Adipocyte (in vitro differentiated cells): ENCODE measurements at places on chromosomes 11 and 22.

DNA sequence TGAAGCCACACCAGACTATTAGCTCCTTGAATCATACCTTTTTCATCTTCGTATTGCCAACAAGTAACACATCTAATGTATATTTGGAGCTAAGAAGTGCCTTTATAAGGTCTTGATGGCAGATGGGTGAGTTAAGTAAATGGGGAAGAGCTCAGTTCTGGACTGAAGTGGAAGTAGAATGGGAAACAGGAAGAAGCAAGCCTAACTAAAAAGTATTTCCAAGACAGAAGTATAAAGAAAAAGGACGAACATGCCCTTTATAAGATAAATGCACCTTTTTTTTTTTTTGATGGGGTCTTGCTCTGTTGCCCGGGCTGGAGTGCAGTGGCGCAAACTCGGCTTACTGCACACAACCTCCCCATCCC lies 14.5 kb downstream of the CRTAM start:
- no peak for DNase-seq

DNA sequence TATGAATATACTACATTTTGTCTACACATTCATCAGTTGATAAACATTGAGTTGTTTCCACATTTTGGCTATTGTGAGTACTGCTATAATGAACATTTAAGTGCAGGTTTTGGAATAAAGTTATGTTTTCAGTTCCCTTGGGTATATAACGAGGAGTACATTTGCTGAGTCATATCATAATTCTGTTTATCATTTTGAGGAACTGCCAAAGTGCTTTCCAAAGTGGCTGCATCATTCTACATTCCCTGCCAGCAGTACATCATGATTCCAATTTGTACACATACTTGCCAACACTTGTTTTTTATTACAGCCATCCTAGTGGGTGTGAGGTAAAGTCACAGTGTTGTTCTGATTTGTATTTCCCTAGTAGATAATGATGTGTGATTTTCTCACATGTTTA lies 1458.6 kb upstream of the TENM4 start:
- no peak for DNase-seq

DNA sequence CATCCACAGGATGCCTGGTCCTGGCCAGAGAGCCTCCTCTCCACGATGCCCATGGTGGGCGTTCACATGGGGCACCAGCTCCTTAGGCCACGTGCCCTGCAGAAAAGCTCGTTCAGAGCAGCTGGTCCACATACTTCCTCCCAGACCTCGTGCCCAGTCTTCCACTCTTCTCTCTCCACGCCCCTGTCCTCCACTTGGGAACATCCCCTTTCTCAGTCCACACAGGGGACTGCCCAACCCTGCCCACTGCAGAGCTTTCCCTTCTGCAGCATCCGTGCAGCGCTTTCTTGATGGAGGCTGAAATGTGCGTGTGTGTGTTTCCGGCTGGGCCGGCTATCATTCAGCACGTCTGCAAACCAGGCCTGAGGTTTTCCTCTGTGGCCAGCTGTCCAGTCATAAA lies 11.3 kb downstream of the TPCN2 start:
- DNase-seq = no peak

DNA sequence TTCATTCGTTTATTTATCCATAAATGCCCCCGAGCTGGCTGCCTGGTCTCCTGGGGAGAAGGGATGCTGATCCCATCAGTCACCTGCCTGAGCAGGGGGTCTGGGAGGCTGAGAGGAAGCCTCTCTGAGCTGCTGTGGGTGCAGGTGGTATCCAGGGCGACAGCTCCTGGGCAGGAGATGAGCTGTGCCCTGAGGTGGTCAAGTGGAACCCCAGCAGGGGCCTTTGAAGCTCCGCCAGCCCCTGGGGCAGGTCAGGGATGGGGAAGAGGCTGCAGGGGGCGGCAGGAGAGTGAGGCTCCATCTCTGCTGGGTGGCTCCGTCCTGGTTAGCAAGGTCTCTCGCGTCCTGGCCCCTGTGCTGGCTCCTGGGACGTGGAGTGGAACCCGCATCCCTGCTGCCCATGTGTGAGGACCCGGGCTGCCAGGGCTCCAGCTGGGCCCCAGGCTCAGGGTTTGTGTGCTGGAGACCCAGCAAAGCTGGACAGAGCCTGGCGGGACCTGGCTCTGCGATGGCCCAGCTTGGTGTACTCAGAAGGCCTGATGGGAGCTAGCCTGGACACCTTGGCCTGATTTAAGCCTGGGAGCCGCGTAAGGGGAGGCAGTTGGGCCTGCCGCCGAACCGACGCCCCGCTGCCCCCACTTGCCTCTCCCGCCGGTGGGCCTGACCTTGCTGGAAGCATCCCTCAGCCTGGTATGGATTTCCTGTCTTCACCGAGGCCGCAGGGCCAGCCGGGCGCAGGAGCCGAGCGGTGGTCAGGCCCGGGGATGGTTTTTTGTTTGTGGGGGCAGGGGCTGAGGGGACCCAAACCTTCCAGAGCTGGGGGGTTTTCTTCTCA lies 44.5 kb downstream of the RTN4R start:
- DNase-seq = no peak

GRCh38 chr22:50274311-50274710 lies 4.1 kb upstream of the MAPK11 start:
- DNase-seq = peak; percentile 73

- DNase-seq = no peak
These were observed 55.8 kb upstream of the ADSL start for GRCh38 chr22:40290516-40290915.

DNA sequence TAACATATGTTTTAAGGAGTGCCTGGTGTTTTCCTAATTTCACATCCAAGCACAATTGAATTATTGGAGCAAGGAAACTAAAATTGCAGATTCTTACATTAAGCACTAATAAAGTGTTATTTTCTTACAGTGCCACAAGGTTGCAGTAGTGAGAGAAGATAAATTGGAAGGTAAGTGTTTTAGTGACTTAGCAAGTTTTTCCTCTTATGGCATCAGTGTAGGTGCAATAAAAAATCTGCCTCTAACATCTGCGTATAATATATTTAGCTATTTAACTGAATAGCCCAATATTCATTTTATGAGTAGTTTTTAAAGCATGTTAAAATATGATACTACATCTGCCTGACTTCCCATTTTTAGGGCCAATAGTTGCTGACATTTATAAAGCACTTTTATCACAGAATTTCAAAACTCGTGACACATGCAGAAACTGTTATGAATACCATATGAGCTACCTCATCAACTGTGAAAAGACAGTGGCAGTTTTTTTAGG lies 19.0 kb downstream of the POLD3 start:
- peak; percentile 82 for DNase-seq

- no peak for DNase-seq
These were observed 476 bp upstream of the BARX2 start for GRCh38 chr11:129374993-129375750.

- no peak for DNase-seq
These were observed 42.2 kb downstream of the FLI1 start for GRCh38 chr11:128735935-128736605.

- peak; percentile 88 for DNase-seq
These were observed 349.9 kb upstream of the ANO3 start for GRCh38 chr11:25981998-25982397.

GRCh38 chr22:23708270-23708669 lies 17.5 kb downstream of the RGL4 start:
- DNase-seq = no peak

GRCh38 chr22:29475550-29475949 lies 4.5 kb upstream of the NEFH start:
- no peak for DNase-seq

GRCh38 chr11:69142895-69143294 lies 12.8 kb upstream of the SMIM38 start:
- DNase-seq = no peak

DNA sequence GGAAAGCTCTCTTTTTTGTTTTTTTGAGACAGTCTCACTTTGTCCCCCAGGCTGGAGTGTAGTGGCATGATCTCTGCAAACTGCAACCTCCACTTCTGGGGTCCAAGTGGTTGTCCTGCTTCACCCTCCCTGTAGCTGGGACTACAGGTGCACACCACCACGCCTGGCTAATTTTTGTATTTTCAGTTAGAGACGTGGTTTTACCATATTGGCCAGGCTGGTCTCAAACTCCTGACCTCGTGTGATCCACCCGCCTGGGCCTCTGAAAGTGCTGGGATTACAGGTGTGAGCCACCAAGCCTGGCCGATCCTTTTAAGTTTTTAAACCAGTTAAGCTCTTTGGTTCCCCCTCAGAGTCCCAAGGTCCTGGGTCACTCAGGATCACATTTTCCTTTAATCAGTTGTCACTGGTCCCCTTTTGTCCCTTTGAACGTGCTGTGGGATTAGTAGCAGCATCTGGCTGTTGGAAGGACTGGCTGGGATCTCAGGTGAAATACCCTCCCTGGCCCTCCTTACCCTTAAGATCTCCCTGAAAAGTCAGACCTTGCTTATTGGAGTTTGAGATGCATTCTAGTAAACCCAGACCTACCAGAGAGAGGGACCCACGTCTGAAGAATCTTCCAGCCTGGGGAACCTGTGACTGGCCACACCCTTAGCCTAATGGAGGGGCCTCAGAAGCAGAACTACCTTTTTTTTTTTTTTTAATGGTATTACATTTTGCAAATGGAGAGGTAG lies 8.1 kb downstream of the MALAT1 start:
- DNase-seq = peak; percentile 72

- no peak for DNase-seq
These were observed 1.3 kb downstream of the EEF1G start for GRCh38 chr11:62572431-62572830.

- DNase-seq = no peak
These were observed 1.8 kb upstream of the NFAM1 start for GRCh38 chr22:42433754-42434682.

- peak; percentile 91 for DNase-seq
These were observed 10.3 kb upstream of the MB start for GRCh38 chr22:35627267-35628041.

GRCh38 chr11:813456-814096 lies 3.8 kb downstream of the RPLP2 start:
- no peak for DNase-seq

- no peak for DNase-seq
These were observed 113.5 kb downstream of the MN1 start for GRCh38 chr22:27687984-27688545.

DNA sequence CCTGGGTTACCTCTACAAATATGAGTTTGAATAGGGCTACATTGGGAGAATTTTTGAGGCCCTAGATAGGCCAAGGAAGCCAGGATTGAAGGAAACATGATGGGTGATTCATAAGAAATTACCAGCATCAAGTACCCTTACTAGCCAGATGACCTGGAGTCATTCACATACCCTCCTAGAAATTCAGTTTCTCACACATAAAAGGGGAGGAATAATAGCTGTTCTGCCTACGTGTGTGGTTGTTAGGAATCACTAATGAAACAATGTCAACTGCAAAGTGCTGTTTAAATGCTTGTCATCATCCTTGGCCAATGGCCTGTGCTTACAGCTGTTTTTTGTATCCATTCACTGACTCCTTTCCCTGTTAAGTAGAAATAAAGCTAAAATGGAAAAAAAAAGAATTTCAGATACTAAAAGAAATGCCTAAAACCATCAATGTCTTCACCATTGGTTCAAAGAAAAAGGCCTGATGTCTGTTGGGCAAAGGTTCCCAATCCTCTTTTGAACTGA lies 114.4 kb downstream of the NCAM1 start:
- DNase-seq = no peak

- no peak for DNase-seq
These were observed 12.8 kb upstream of the CHRM1 start for GRCh38 chr11:62933750-62934495.

DNA sequence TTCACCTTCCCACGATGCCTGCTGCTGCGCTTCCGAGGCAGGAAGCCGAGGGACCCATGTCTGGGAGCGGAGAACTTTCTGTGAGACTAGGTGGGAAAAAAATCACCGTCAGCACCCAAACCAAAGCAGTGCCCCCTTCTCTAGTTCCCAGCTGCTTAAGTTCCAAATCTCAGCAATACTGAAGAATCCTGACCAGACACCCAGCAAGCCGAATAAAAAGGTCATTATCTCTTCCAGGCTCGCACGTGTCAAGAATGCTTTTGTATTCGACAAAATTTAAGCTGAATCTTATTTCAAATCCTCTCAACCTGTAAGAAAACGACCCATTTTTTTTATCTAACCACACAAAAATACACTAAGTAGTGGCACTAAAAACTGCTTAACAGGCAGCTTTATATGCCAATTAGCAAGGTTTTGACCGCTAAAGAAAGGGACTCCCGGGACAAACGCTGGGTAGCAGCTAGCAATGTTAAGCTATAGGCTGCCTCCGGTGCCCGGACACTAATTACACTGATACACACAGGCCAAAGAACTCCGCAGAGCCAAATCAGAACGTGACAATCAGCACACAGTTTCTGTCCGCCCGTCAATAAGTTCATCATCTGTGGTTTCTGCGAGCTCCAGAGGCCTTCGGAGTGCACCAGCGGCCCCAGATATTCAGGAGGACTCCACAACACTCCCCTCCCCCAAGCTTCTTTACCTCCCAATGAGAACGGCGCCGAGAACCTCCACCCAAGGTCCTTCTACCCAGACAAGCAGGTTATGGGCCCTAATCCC lies 728 bp downstream of the RPL3 start:
- peak; percentile 70 for DNase-seq

DNA sequence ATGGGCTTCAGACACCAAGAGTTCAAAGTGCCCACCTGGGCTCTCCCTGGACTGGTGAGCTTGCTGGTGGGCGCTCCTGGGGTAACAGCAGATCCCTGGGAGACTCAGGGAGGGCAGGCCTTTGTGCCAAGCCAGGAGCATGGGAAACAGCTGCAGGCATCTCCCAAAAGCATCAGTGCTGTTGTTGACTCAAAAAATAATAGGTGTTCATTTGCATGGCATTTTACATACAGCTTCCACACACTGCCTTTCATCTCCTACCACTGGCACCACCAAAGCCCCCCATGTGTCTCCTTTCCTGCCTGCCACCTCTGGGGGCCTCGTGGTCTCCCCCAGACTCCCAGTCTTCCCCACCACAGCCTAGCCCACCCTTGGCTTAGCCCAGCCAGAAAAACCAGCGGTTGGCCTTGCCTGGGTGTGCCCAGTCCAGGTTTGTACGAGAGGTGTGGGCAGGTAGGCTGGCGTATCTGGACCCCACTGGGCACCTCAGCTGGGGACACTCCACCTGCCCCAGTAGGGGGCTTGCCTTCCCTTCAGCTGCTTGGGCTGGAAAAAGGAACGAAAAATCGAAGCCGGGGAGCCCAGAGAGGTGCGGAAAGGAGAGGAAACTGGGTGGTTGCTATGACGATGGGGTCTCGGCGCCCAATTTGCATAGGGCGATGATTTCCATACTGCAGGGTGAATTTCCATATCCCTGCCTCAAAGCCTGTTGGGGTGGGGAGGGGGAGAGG lies 15.0 kb downstream of the POU2F3 start:
- DNase-seq = no peak
